CD4-positive, alpha-beta T cell treated with Interleukin-4 for 1 hour (primary cell): ENCODE measurements at places on chromosomes 2 and 18.

- no peak for DNase-seq
These were observed 17.1 kb upstream of the B3GNT2 start for GRCh38 chr2:62178741-62179271.

DNA sequence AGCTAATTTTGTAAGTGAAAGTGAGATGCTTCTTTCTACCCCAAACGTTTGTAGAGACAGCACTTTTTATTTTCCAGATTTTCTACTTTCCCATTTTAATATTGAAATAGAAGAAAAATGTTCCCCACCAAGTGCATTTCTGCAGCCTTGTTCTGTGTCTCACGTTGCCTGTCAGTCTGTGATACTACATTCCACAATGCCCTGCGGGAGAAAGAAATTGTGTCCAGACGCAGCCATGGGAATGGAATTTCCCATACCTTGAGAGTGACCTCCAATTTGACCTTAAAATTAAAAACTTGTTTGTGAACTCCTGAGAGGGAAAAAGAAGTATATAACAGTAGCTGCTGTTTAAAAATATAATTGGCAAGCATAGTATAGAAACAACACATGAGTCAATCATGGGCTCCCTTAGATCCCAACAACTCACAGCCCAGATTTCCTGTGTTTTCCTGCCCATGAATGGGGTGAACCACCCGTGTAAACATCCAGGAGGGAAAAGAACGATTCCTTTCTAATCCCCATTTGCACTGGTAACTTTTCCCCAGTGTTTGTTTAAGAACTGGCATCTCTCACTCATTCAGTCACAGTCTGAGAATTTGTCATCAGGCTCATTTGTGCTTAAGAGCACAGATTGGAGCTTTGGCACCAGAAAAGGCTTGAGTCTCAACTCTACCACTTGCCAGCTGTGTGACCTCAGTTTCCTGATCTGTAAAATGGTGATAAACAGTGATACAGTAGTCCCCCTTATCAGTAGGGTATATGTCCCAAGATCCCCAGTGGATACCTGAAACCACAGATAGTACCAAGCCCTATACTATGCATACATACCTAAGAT, 166.1 kb upstream of the ZNF521 start:
- no peak for DNase-seq

GRCh38 chr2:1505031-1505441, 91.8 kb downstream of the TPO start:
- no peak for DNase-seq

DNA sequence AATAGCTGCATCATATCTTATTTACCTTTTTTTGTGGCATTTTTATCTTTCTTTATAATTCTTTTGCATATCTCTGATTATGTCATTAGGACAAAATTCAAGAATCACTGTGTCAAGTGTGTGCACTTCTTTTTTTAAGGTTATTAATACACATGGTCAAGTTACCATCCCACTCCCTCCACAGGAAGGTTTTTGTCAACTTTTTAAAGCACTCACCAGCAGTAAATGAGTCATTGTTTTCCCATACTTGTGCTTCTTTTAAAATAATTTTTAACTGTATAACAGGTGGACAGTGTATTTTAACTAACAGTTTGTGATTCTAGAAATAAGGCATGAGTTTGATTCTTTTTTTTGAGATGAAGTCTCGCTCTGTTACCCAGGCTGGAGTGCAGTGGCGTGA, 45.7 kb upstream of the FAM171B start:
- DNase-seq, result no peak

DNA sequence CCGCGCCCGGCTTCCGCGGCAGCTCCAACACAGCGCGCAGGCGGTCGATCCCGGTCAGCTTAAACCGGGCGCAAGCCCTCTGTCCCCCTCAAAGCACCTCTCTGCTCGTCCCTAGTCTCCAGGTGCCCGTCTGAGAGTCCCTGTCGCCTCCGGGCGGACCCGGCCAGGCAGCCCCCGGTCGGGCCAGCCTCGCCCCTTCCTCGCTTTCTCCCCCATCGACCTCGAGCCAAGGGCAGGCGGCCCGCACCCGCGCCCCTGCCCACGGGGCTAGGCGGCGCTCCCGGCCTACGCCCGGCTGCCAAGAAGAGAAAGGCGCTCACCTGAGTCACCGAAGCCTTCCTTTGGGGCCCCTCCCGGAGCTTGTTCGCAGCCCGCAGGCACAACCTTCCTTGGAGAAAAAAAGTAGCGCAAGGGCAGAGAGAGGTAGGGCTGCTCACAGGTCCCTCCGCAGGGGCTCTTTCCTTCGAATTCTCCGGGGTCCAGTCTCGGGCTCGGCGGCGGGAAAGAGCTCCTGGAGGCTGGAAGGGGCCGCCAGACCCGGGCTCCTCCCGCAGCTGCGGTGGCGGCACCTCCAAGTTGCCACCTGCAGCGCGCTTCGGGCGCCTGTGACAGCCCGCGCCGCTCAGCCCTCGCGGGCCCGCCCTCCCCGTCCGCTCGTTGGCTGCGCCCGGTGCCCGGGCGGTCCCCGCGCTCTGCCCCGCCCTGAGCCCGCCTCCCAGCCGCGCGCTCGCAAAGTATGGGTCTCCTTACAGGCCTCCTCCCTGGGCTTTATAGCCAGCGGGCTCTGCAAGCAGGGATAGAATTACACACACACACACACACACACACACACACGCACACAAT, 86.5 kb upstream of the EPB41L3 start:
- DNase-seq, result no peak

- DNase-seq, result no peak
These were observed 28.1 kb upstream of the ASB1 start for GRCh38 chr2:238398577-238398976.
